ENCODE measurements at places on chromosomes 6 and 20.
A peak's percentile ranks its signal among the peaks of the same experiment; 100 is the strongest.

DNA sequence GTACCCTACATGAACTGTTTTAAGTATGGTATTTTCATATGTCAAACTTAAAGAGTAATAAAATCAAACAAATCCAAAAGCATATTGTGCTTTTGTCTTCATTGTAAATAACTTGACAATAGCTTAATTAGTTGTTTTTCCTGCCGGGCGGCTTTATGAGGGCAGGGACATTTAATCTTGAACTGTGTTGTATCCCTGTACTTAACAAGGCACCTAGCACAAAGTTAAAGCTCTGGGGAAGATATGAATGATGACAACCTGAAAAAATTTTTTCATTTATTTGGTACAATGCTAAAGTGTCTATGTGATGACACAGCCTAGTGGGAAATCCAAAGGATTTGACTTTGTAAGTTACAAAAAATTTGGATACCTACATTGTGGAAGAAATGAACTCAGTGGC, 502 bp upstream of the HACE1 start:
- no peak for DNase-seq

DNA sequence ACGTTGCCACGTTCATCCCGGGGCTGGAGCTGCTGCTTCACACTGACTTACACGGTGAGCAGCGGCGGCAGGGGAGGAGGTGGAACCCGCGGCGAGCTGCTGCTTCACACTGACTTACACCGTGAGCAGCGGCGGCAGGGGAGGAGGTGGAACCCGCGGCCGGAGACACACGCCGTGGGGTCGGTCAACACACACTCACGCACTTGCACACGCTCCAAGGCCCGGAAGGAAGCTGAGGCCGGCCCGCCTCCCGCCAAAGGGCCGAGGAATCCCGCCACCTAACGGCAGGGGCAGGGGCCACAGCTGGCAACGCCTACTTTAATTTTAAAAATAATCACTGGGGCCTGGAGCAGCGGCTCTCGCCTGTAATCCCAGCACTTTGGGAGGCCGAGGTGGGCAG, 94.4 kb upstream of the FOXC1 start:
- DNase-seq: no peak

DNA sequence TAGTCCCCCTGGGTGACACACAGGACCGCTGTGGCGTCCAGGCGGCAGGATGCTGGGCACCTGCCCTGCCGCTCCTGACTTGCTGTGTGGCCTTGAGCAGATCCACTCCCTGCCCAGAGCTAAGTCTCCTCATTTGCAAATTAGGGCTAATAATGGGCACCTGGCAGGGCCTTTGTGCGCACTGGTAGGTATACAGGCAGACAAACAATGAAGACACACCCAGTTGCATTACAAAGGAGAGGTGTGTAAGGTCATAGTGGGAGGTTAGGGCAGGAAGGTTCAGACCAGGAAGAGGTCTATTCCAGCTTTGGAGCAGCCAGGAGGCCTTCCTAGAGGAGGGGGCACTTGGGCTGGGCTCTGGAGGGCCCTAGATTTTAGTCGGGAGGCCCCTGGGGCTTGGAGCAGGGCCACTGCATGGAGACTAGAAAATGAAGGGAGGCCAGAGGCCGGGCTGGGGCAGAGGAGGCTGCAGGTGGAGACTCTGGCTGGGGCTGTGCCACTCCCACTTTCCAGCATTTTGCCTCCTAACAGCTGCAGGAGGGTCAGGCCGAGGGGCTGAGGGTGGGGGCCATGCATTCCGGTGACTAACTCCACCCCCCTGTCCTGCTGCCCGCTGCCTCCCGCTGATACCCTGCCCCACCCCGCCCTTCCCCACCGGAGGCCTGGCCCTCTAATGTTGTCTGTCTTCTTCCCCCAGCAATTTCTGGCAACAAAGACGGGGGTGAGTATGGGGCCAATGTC, 28.5 kb downstream of the MYH7B start:
- DNase-seq: no peak

DNA sequence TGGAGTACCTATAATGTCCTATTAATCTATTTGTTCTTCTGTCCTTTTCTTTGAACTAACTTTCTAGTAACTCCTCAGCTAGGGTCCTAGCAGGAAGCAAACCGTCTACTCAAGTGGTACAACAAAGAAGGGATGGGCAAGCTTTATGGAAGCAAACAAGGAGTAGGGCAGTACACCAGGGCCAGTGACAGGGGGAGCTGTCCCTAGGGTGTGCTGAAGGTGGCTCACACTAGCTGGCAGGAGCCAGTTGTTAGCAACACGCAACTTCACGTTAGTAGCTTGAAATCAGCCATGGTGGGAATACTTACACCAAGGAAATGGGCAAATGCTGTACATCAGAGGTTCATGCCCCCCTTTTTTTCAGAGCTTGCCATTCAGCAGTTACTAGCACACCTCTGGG, 74.0 kb upstream of the EYA2 start:
- DNase-seq: no peak

GRCh38 chr6:137240168-137240567, 21.0 kb upstream of the IFNGR1 start:
- peak; percentile 69 for DNase-seq

DNA sequence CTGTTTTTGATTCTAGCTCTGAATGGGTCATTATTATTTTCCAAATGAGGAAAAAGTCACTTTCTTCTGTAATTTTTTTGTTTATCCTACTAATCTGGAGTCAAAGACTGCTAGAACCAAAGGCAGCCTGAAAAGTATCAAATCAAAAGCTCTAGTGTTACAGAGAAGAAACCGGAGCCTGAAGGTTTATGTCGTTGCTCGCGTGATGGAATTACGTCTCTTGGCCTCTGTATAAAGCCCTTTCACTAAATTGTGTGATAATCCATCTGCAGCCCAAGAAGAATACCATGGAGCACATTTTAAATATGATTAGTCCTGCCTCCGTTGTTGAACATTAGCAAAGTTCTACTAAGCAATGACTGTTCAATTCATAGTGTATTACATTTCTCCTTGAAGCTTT, 738.6 kb downstream of the C6orf118 start:
- no peak for DNase-seq

DNA sequence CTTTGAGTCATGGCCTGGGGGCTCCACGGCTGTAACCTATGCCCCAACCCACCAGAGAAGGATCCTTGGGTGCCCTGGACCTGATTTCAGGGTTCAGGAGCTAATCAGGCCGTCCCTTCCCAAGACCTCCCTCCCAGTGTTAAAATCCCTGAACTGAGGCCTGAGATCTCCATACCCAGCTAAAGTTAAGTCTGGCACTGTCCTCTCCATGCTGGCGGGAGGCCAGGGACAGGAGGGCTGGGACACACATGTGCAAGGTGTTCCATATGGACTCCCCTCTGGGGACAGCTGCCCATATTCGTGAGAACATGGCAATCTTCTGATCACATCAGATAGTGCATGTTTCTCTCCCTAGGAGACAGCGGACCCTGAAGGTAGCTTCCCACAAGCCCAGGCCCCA, 11.5 kb upstream of the TREML4 start:
- no peak for DNase-seq

GRCh38 chr20:40690836-40691565, 2.0 kb upstream of the MAFB start:
- no peak for DNase-seq

All from fibroblast of upper back skin (primary cell).